Cardiac fibroblast (primary cell): ENCODE measurements at places on chromosomes 11 and 22.
A peak's percentile ranks its signal among the peaks of the same experiment; 100 is the strongest.

GRCh38 chr11:66494458-66494857 lies 14.2 kb downstream of the DPP3 start:
- no peak for DNase-seq

DNA sequence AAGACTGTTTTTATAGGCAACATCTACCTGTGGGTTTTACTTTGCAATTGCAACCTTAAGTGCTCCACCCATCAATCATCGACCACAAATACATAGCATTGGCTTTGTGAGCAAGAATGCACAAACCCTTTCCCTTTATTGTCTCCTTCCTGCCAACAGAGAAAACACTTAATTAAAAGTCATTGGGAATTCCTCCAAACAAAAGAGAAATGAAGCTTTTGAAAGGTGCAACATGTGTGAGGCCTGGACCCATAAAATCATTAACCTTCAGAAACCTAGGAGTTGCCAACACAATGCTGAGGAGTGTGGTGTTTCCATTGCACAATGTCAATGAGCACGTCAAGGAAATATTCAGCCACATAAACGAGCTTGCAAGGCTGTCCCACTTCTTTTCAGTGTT lies 223.2 kb downstream of the BLID start:
- DNase-seq = peak; percentile 47

DNA sequence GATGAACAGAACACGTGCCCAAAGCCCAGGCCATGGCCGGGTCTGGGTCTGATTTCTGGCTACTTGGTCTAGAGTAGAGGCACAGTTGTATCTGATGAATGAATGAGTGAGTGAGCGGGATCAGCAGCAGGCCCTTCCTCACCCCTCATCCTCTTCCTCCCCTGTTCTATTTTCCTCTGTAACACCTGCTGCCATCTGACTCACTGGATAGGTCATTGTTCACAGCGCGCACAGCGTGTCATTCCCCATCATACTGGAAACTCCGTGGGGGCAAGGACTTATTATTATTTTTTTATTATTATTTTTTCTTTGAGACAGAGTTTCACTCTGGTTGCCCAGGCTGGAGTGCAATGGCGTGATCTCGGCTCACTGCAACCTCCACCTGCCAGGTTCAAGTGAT lies 13.9 kb downstream of the NCF4 start:
- no peak for DNase-seq

- DNase-seq = no peak
These were observed 110.9 kb upstream of the B3GAT1 start for GRCh38 chr11:134522782-134523570.

- DNase-seq = peak; percentile 8
These were observed 168.0 kb downstream of the PGR start for GRCh38 chr11:100961633-100962032.
